ENCODE measurements at places on chromosomes 11 and 22. TPM values are rescaled to one million over a fixed set of nuclear protein-coding genes. Genes with fewer than 3 reads are reported as not detected.
A peak's percentile ranks its signal among the peaks of the same experiment; 100 is the strongest.

DNA sequence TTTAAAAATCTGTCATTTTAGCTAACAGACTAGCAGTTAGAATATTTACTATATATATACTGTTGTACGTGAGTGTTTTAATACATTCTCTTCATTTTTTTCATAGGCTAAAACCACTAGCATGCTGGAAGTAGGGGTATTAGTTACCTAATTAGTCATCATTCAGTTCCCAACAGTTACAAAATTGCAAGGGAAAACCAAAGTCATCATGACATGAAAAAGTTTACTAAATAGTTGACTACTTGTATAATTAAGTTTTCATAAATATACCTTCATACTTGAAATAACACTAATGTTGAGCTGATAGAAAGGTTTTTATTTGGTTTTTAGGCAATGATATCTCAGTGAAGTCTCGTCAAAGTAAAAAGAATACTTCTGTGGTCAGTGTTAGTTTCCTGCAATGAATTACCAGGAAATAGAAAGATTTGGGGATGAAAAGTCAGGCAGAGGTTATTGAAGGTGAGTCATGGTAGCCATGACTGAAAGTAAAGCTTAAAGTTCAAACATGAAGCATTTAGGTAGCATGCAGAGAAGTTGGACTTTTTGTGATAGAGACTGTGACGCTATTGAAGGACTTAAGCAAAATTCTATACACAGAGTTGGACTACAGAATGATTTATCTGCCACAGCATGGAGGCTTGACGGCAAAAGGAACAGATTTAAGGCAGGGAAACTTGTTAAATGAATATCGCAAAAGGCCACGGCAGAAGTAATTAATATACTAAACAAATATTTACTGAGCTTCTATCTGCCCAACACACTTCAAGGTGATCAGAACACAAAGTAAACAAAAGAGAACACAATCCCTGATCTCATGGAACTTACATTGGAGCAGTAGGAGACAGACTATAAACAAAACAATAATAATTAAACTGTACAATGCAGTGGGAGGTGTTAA, 828.1 kb upstream of the FAT3 start:
- H3K27ac ChIP-seq, result no peak overlapping the region
- H3K4me1 ChIP-seq, result no peaks in the 10 kb centered on the region
- no peaks in the 10 kb centered on the region for H3K36me3 ChIP-seq
- no peak overlapping the region for H3K4me3 ChIP-seq

GRCh38 chr11:11155962-11156815, 196.9 kb downstream of the CSNK2A3 start:
- peak; percentile 43 for DNase-seq
- no peaks in the 10 kb centered on the region for H3K36me3 ChIP-seq
- no peaks in the 10 kb centered on the region for H3K27me3 ChIP-seq
- H3K4me3 ChIP-seq, result peak overlapping the region; percentile 34

GRCh38 chr22:39896313-39896996, 2.9 kb upstream of the ENTHD1 start:
- H3K27me3 ChIP-seq, result no peaks in the 10 kb centered on the region
- H3K36me3 ChIP-seq, result no peaks in the 10 kb centered on the region
- no peak for DNase-seq
- H3K27ac ChIP-seq, result no peak overlapping the region

- H3K4me3 ChIP-seq, result no peak overlapping the region
- H3K27ac ChIP-seq, result no peak overlapping the region
- no peaks in the 10 kb centered on the region for H3K27me3 ChIP-seq
- no peaks in the 10 kb centered on the region for H3K4me1 ChIP-seq
Measured at GRCh38 chr22:27348634-27349033, 452.9 kb downstream of the MN1 start.

DNA sequence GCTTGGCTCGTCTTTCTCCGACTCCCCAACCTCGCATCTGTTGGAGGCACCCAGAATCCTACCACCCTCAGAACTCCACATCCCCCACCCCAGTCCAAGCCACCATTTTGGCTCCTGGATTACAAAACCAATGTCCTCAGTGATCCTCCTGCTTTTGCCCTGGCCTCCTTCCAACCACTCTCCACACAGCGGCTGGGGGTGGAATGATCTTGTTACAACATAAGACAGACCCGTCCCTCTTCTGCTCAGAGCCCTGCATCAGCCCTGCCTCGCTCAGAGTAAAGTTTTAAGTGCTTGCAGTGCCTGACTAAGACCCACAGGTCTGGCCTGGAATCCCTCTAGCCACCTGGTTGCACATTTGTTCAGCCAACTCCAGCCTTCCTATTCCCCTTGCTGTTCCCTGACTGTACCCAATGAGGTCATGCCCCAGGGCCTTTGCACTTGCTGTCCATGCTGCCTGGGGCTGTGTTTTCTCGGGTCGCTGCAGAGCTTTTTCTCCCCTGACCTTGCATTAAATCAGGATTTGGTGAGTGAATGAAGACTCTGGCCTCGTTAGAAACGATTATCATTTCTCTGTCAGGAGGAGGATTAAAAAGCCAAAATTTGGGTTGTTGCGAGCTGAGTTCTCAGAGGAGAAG, 67.3 kb downstream of the IGF2 start:
- no peak overlapping the region for H3K27ac ChIP-seq
- no peak overlapping the region for H3K4me3 ChIP-seq
- H3K4me1 ChIP-seq, result no peaks in the 10 kb centered on the region
- H3K27me3 ChIP-seq, result no peaks in the 10 kb centered on the region

GRCh38 chr11:118142809-118143208, 9.8 kb downstream of the SCN4B start:
- DNase-seq, result no peak
- no peak overlapping the region for H3K27ac ChIP-seq
- H3K27me3 ChIP-seq, result no peaks in the 10 kb centered on the region

The PRRG4 gene
- polyA plus RNA-seq, result 1.0 TPM

The MYOD1 gene
- polyA plus RNA-seq, result 0.69 TPM

The DEPDC5 gene
- 22.1 TPM for polyA plus RNA-seq

The OR8A1 gene
- 0.29 TPM for polyA plus RNA-seq

The OR2AG1 gene
- polyA plus RNA-seq, result not detected

All from testis (tissue), 5 donors.